ENCODE measurements at places on chromosomes 3 and 15. TPM values are rescaled to one million over a fixed set of nuclear protein-coding genes. Genes with fewer than 3 reads are reported as not detected.

Gene FRMD5
- 0.13 TPM for total RNA-seq

Gene ECE2
- not detected for total RNA-seq

- no peak for DNase-seq
Measured at GRCh38 chr3:40661284-40661683, 136.5 kb downstream of the ZNF621 start.

Gene TASOR
- 47.9 TPM for total RNA-seq

- no peak for DNase-seq
Measured at GRCh38 chr3:5840056-5840455, 652.5 kb downstream of the EDEM1 start.

DNA sequence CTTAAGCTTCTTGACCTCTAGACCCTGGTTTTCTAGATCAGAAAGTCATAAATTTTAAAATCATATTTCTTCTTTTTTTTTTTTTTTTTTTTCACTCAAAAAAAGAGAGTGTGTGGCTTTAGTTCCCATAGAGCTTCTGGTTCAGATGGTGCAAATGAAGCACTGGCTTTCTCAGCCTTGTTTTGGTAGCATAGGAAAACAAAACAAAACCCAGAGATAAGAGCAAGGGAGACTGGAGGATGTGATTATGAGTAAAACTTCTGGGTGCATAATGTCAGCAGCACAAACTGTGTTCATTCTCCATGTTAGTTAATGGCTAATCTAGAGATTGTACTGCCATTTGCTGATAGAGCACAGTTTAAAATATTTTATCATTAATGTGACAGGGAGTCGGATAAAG lies 55.4 kb downstream of the RARB start:
- DNase-seq = no peak

DNA sequence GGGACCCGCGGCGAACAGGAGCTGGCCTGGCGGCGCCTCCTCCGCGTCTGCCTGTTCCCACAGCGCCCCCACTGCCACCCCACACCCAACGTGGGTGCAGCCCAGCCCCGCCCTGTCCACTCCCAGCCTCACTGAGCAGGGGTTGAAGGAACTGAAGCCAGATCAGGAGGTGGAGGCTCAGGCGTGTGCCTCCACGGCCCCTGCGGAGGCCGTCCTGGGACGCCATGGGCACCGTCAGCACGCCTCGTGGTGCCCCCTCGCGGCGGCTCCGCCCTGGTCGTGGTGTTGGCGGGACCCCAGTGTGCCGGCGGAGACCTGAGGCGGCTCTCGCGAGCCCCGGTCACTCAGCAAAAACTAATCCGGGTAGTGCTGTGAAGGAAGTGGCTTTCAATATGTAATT lies 39.0 kb upstream of the PRSS50 start:
- no peak for DNase-seq

Gene IL17RD
- 3.5 TPM for total RNA-seq

DNA sequence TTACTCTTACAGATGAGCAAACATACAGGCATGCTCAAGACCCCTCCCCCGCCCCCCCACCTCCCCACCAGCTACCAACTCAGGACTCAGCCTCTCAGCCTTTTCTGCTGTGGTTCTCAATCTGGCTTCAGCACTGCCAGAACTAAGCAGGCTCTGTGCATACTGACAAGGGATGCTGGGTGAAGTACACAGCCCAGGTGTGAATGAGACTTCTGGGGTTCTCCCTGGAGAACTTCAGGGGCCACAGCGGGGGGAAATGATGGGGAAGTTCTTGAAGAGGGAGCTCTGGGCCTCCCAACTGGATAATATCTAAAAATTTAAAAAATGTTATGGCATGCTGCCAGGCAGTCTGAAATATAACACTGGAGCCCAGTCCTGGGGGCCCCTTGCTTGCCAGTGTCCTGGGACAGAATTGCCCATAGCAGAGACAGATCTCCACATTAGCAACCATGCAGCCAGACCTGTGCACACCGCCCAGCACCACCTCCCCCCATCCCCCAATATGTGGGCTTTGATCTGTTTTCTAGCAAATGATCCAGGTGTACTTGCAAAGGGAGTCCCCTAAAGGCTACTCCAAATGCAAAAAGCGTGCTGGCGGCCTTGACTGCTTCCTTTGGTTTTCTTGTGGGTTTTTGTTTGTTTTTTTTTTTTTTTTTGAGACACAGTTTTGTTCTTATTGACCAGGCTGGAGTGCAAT lies 41.4 kb downstream of the PGPEP1L start:
- DNase-seq = no peak

- DNase-seq = no peak
Measured at GRCh38 chr3:145857956-145858355, 303.0 kb downstream of the PLOD2 start.

DNA sequence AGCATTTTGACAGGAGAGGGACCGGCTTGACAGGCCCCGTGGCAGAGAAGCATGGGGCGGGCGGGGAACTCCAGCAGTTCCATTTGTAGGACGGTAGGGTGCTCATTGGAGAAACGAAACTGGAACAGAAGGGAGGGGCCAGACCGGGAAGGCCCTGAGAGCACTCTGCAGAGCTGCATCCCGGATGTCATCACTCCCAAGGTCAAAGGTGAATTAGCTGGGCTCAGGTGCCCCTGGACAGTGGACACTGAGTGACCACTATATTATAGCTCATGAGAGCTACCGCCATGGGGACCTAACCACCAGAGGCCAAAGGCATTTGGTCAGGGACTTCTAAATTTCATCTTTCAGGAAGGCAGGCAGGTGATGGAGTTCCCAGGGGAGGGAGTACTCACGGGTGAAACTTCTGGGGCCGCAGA lies 7.3 kb downstream of the CSRNP1 start:
- no peak for DNase-seq

GRCh38 chr15:81302701-81303109 lies 21.2 kb downstream of the STARD5 start:
- DNase-seq = peak; percentile 14

Measured in mesenteric fat pad (tissue), 1 donor.